Smooth muscle cell of bladder (primary cell): ENCODE measurements at places on chromosomes 12 and 14. TPM values are rescaled to one million over a fixed set of nuclear protein-coding genes. Genes with fewer than 3 reads are reported as not detected.

The SLC6A15 gene
- total RNA-seq: 16.8 and 17.6 TPM in 2 replicates

The ACRBP gene
- 0.28 and 0.37 TPM in 2 replicates for total RNA-seq

The DCN gene
- total RNA-seq: 1,181 and 1,320 TPM in 2 replicates

The ASCL1 gene
- total RNA-seq: not detected in 2 replicates

The REM2 gene
- total RNA-seq: 0.09 and 0.14 TPM in 2 replicates
